ENCODE measurements at places on chromosomes 7 and 10.

DNA sequence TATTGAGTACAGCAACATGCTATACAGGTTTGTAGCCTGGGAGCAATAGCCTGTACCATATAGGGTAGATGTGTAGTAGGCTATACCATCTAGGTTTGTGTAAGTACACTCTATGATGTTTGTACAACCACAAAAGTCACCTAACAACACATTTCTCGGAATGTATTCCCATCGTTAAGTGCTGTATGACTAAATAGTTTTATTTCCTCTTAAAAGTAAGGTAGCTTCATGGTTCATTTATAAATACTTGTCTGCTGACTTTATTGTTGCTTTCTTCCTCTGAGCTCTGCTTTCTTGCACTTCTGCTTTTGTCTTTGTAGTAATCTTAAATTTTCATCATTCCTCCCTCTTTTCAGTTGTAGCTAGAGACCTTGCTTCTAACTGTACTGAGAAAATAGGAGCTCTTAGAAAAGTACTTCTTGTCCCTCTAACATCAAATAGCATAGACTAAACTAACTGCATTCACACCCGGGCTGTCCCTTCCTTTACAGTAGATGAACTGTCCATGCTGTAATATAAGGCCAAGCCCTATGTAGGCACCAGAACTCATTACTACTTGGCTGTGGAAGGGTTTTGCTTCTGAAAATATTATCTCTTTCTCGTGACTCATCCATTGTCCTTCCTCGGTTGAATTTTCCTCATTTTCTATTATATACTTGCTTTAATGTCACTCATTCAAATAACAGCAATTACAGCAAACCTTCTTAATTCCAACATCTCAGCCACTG lies 55.4 kb upstream of the FAM3C start:
- no peak for DNase-seq

DNA sequence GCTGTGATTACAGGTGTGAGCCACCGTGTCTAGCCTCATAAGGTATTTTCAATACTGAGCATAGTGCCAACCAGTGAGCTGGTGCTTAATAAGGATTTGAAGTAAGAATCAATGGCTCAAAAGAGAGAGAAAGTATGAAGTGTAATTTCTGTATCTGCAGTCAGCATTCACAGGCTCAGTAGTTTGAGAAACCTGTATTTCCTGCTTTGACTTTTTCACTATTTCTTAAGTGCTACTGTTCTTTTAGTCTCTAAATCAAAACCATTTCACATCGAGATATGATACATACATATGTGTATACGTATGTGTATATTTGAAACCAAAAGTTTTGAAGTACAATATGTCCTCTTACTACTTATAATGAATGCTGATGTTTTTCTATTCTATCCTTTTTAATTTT lies 189.9 kb downstream of the PPP1R9A start:
- DNase-seq: no peak

GRCh38 chr7:28767356-28767755 lies 190.8 kb downstream of the TRIL start:
- no peak for DNase-seq

DNA sequence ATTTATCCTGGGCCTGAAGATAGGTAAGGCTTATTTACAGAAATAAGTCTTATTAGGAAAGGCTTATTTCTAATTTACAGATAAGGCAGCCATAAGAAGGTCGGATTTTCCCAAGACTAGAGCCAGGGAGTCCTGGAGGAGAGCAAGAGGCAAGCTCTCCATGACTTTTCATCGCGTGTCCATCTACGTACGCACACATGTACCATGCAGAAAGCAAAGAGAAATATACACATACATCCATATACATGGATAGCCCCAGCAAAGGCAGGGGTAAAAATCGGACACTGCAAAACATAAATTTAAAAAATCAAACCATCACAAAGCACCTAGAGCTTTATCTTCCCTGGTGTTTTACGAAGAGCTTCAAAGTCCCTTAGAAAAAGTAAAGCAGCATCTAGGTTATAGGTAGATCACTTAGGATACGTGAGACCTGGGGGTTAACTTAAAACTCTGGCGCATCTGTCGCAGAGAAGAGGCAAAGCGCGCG lies 25.8 kb upstream of the ZRANB1 start:
- DNase-seq: no peak

GRCh38 chr10:114648368-114648767 lies 9.7 kb downstream of the ABLIM1 start:
- DNase-seq: no peak

- no peak for DNase-seq
Measured at GRCh38 chr10:15347150-15347549, 23.9 kb downstream of the FAM171A1 start.

GRCh38 chr10:89649051-89649450 lies 4.0 kb upstream of the PANK1 start:
- no peak for DNase-seq

- no peak for DNase-seq
Measured at GRCh38 chr7:112481121-112481736, 438 bp downstream of the LSMEM1 start.

Measured in activated CD8-positive, alpha-beta memory T cell treated with anti-CD3 and anti-CD28 coated beads, Interleukin-2, amount 50 U/mL, for 4 hours (primary cell).